RWPE1 (cell line): ENCODE measurements at places on chromosomes 12 and 14.

DNA sequence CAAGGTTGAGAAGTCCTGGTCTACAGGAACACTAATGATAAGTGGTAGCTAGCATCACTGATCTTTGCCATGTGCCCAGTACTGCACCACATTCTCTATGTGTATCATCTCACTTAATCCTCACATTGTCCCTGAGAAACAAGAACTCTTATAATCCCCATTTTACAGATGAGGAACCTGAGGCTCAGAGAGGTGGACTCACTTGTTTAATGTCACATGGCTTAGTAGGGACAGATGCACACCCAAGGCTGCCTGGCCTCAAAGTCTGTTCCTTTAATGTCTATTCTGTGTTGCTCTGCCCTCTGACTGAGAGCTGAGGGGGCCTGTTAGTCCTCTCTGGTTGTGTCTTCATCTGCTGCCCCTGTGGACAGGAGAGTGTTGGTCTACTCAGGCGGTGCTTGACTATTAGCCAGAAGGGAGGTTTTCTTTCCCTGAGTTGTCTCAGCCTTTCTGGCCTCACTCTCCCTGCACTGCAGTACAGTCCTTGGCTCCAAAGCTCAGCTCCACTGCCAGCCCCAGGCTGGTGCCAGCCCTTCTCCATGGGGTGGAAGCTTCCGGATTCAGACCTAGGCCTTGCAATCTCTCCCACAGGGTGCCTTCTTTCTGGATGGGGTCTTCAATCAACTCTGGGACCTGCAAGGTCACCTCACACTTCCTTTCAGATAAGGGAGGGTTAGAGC, 4.9 kb upstream of the DYNLL1 start:
- DNase-seq, result no peak

DNA sequence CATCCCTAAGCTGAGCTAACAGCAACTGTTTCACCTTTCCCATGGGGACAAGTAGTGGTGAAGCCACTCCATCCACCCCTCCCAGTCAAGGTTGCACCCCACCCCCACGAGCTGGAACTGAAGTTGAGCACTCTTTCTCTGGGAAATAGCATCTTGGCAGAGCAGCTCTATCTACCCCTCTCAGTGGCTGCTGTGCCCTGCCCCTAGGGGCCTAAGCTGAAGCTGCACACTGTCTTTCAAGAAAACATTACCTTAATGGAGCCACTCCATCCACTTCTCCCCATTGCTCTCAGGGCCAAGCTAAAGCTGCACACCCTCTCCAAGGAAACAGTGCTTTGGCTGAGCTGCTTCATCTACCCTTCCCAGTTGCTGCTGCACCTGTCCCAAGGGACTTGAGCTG, 170.6 kb upstream of the CCDC196 start:
- no peak for DNase-seq

GRCh38 chr14:101956179-101956885, 8.0 kb upstream of the DYNC1H1 start:
- no peak for DNase-seq

DNA sequence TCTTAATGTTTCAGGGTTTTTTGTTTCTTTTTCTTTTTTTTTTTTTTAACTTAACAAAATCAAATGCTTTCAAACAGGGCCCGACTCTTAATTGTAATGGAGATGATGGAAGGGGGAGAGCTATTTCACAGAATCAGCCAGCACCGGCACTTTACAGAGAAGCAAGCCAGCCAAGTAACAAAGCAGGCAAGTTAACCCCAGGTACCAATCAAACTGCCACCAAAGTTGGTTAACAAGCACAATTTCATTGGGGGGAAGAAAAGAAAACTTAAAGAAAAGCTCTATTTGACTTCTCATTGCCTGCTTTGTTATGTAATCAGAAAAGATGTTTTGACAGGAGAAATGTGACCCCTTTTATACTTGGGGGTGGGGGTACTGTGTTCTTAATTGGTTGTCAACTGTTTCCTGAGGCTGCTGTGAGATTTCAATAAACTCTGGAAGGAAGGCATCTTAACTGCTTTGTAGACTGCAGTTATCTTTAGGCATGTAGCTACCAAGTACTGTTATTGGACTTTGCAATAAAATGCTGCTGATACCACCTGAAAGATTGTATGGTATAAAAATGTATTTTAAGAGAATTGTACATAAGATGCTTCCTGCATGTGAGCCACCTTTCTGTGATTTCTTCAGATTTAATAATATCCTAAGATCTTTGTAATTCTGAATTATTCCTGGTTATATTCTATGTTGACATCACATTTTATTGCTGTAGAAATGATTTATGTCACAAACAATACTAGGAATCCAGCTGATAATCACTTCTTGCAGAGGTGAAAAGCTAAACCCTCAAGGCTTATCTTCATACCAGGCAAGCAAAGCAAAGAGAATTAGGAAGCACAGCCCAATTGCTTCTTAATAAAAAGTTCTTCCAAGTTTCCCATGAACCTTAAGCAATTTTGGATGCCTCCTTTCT, 26.9 kb downstream of the MAPKAPK5 start:
- no peak for DNase-seq

- no peak for DNase-seq
Observed at GRCh38 chr12:49733219-49734017, 7.9 kb upstream of the TMBIM6 start.
